Gastroesophageal sphincter (tissue), 4 donors: ENCODE measurements at places on chromosomes 7 and 10. TPM values are rescaled to one million over a fixed set of nuclear protein-coding genes. Genes with fewer than 3 reads are reported as not detected.

GRCh38 chr7:42972699-42973500, 40.7 kb downstream of the MRPL32 start:
- peak; percentile 91 for ATAC-seq

Gene KIF5B
- total RNA-seq = 170 TPM

- ATAC-seq = peak; percentile 65
These were observed 9.9 kb downstream of the TWIST1 start for GRCh38 chr7:19107356-19108146.

GRCh38 chr10:25999295-25999981, 65.4 kb downstream of the MYO3A start:
- ATAC-seq = no peak

GRCh38 chr7:111093496-111093895, 2.6 kb downstream of the LRRN3 start:
- no peak for ATAC-seq

DNA sequence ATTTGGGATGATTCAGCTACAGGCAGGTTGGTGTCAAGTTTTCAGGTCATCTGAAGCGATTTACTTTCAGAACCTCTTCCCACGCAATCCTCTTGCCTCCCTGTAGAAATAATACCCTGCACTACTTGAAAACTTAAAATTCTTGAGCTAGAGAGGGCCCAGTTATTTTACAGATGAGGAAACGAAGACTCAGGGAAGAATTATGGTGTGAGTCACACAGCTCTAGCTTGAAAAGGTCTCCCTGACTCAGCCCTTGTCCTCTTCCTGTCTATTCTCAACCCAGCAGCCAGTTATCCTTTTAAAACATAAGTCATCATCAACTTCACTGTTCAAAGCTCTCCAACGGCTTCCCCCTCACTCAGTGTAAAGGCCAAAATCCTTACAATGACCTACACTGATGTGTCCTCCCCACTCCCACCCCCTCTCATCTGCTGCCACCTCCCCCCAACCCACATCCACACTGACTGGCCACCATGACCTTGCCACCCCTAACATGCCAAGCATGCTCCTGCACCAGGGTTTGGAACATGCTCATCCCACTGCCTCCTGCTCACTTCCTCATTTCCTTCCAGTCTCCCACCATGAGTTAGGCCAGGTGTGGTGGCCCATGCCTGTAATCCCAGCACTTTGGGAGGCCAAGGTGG, 3.4 kb downstream of the DNMBP start:
- peak; percentile 48 for ATAC-seq
